Stimulated activated CD4-positive, alpha-beta T cell treated with anti-CD3 and anti-CD28 coated beads, Interleukin-12 subunit alpha, Interleukin-12 subunit beta, amount 100 ng/mL, for 24 hours (primary cell): ENCODE measurements at places on chromosomes 7 and 10.

DNA sequence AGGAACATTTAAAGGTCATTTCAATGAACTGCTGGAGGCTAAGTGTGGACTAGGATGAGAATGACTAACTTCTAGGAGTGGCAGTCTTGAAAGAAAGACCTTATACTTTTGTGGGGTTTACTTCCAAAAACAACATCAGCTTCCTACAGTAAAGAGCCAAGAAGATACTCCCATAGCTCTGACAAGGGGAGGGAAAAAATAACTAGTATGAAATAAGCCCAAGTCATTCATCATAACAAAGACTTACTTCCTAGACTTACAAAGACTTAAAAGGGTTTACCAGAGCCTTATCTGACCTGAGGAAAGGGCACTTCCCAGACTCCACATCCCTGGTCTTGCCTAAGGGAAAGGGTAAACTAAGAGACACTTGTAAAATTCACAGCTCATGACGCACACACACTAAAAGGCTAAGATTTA, 31.7 kb downstream of the ARHGAP12 start:
- no peak for DNase-seq

GRCh38 chr7:99229234-99229633, 21.3 kb upstream of the KPNA7 start:
- no peak for DNase-seq

- no peak for DNase-seq
Measured at GRCh38 chr10:21509341-21510240, 15.9 kb downstream of the SKIDA1 start.

- no peak for DNase-seq
Measured at GRCh38 chr7:5497295-5498103, 73.9 kb upstream of the TNRC18 start.

GRCh38 chr7:11747715-11748485, 84.1 kb downstream of the THSD7A start:
- no peak for DNase-seq

- DNase-seq = no peak
Measured at GRCh38 chr10:70337201-70337651, 45.2 kb downstream of the LRRC20 start.

DNA sequence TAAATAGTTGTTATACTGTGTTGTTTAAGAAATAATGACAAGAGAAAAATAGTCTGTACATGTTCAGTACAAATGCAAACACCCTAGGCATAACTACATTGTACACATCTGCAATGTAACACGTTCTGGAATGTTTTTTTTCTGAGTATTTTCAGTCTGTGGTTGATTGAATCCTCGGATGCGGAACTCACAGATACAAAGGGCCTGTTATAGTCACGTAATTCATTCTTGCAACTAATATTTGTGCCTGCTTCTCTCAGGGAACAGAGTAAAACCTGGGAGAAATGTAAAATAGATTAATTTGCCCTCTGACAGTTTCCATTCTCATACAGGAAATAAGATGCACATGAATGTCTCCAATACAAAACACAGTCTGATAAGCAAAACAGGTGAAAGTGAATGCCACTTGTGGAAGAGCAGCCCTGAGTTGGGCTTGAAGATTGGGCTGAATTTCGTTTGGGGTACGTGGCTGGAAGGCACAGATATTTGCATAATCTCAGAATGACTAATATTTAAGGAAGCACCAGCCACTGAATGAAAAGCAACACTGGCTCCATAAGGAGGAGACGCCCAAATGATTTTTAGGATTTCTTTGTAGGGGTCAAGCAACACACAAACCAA, 19.1 kb downstream of the DENND2A start:
- DNase-seq = no peak

DNA sequence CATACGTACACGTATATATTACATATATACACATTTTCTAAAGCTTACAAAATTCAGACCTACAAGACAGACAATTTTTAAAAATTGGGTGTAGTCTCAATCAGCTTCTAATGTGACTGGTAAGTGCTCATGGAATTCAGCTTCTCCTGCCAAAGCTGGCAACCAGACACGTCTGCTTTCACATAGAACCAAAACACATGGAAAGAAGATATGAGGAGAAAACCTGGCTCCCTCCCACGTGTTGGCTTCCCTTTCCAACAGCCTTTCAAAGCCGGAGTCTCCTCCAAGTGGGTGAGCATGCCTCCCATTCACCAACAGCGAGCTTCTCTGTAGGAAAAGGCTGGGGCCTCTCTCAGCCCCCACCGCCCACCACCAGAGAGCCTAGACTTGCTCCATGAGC, 33.4 kb downstream of the CDCA7L start:
- DNase-seq = no peak

DNA sequence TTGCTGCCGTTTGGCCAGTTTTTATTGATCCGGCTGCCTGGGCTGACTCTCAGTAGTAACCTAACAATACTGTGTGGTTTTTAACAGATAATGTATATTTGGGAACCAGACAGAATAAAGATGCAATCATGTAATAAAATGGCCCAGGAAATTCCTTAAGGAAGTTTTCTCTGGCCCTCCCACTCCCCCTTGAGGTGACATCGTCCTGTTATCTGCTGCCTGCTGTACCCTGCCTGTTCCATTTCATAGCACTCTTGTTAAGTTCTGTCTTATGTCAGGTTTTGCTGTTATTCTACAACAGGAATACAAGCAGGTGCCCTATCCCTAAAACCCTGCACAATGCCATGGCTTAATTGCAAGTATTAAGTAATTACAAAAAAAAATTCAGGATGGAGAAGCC, 12.5 kb downstream of the ITGB8 start:
- no peak for DNase-seq

DNA sequence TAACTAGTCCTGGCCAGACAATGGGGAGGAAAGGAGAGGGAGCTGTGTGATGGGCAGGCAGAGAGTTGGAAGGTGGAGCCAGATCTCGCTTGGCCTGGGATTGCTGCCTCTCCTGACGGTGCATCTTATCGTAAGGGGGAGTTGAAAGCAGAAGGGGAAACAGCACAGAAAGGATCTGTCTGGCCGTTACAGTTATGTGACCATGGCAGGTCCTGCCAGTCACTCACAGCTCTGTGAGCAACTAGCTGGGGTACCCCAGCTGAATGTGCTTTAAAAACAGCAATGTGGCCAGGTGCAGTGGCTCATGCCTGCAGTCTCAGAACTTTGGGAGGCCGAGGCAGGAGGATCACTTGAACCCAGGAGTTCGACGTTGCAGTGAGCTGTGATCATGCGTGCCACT, 8.1 kb downstream of the BLVRA start:
- no peak for DNase-seq

DNA sequence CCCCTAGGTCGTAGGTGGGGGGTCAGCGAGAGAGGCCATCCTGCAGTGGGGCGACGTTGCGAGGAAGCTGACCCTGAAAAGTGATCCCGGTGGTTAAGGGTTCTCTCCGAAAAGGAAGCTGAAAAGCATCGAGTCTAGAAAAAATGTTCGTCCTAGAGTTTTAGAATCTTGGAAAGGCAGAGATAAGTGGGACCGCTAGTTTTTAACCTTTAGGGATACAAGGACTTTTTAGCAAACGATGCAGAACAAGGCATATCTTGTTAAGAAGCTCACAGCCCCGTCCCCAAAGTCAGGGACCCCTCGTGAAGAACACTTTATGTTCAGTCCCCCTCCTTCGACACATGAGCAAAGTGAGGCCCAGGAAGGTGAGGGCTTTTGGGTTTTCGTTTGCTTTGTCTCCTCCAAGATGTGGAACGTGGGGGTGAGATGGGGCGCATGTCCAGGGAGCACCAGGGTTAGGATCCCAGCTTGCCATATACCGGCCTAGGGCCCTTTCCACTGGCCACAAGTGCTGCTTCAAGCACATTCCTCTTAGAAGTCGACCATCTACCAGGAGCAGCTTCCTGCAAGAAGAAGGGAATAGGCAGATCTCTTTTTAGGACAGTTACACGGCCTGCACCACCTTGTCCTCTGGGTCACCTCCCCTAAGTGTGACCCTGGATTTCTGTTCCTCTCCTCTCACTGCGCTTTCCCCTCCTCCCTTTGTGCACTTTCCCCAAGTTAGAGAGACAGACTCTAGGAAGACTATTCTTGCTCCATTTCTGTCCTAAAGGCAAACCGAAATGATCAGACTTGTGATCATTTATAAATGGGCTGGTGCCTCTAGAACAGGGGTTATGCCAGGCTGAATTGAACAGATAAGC, 969 bp downstream of the SLC35G1 start:
- no peak for DNase-seq

- no peak for DNase-seq
Measured at GRCh38 chr7:73739387-73739767, 775 bp upstream of the ABHD11 start.

DNA sequence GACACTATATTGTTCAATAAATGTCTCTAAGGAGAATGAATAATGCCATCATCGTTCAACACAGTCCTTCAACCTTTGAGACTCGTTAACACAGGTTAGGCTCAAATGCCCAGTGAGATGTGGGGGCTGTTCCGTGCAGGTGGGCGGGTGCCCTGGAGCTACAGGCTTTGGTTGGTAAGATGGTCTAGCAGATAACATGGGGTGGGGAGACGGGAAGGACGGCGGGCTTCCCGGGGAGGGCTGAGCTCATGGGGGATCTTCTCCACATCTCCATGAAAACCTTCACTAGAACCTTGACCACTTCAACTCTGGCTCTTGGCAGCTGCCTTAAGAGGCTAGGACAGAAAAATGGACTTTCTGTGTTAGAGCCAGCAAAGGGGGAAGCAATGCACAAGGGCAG, 134.1 kb upstream of the TCERG1L start:
- no peak for DNase-seq

DNA sequence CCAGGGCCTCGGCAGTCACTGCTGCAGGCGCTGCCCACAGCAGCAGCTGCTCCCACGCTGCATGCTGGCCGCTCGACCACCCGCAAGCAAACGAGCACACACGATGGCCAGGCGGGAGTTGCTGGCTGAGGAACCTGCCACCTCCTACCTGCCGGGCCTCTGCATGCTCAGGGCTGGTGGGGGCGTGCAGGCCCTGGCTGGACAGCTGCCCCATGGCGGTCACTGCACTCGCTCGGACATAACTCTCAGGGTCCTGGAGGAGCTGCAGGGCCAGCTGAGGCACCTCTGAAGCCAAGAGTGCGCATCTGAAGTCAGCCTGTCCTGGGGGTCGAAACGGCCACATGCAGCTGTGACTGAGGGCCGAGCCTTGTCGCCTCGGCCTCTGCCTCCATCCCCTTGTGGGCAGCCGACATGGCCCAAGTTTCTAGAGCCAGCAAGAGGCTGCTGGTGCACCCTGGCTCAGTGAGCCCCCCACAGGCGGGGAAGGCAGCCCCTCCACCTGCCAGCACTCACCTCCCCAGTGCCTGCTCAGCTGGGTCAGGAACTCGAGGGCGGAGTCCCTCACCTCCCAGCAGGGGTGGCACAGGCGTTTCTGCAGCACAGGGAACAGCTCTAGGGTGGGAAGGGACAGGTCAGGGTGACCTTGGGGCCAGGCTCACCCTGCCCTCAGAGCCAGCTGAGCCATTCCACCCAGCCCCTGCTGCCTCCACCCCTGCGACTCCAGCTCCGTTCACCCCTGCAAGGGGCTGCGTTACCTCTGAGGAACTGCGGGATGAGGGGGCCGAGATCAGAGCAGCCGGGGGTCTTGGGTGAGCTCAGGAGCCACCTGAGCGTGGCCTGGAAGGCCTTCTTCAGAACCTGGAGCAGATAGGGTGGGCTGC, 16.1 kb downstream of the BRAT1 start:
- DNase-seq = no peak

DNA sequence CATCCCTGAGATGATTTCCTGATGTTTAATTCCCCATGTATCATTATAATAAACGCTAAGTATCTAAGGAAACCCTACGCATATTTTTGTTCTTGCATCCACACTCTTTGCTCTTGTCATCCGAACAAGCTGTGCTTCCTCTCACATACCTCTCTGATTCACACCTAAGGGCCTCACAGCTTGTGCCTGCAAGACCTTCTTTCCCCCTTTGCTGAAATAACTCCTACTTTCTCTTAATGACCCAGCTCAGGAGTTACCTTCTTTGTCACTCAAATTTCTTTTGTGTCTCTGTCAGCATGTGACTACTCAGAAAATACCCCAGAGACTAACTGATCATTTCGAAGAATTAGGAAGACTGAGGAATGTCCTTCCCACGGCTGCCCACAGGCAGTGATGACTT, 209.3 kb upstream of the IMMP2L start:
- DNase-seq = no peak

DNA sequence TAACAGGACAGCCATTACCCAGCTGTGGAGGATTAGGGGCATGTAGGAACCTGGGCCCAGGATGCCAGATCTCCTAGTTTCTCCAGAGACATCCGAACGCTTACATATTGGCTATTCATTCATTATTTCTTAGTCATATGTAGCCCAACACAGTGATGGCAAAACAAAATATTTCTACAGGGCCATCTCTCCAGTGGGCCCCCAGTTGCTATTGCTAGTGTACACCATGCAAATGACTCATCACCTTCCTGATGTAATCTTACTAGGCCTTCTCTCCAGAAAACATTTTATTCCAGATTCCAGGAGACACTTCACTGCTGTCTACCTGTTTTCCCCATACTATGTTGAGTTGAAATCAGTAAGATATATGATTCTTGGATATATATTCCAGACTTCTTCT, 201.7 kb downstream of the PLXDC2 start:
- DNase-seq = no peak

GRCh38 chr7:91310830-91311460, 46.7 kb downstream of the FZD1 start:
- no peak for DNase-seq

GRCh38 chr7:69430384-69431021, 167.8 kb upstream of the AUTS2 start:
- no peak for DNase-seq

DNA sequence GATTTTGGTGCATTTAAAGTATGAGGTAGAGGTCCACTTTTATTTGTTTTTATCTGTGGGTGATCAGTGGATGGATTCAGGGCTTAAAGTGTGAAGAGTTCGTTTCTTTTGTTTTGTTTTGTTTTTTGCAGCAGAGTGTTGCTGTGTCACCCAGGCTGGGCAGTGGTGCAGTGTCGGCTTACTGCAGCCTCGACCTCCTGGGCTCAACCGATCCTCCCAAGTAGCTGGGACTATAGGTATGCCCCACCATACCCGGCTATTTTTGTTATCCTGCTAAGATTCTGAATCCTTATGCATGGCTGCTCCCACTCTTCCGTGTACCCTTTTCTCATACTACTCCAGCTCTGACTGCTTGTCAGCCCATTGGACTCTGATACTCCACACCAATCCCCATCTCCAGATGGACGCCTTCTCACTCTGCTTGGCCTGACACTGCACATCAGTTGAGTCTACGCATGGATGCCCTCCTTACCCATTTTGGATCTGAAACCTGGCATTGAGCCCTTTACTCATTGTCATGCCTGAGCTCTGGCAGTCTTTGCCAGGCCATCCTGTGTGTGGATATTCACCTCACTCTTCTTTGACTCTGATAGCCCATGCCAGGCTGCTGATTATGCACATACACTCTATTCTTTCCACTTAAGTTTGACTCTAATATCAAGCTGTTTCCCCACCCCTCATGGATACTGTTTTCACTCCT, 119.5 kb downstream of the CCSER2 start:
- no peak for DNase-seq

GRCh38 chr7:84394219-84394618, 199.6 kb upstream of the SEMA3A start:
- DNase-seq = no peak

- DNase-seq = no peak
Measured at GRCh38 chr10:4892681-4893080, 66.7 kb downstream of the AKR1E2 start.
